T-helper 17 cell (primary cell): ENCODE measurements at places on chromosomes 2 and 18.

DNA sequence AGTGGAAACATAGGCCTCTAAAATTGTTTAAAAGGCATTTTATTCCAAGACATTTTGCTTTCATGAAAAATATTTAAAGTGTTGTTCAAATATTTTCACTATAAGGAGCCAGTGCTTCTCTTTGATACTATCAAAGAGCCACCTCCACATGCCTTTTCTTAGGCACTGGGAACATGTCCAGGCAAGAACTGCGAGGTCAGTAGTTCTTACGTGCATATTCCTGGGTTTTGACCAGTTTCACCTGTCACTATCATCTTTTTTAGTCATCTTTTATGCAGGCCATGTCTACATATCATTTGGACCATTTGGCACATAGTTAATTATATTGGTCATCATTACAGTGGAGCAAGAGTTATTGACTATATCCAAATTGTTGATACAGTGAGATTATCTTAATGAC is 195.3 kb downstream of the CCDC85A start:
- no peak for DNase-seq

- DNase-seq: peak; percentile 76
Measured at GRCh38 chr2:85602476-85603234, at the start of gene TMEM150A. TSS of gene TMEM150A (minus strand) at chr2:85602698. CDS start at chr2:85601948, 750 bp downstream.

GRCh38 chr2:112633708-112634107 is 12.0 kb upstream of the SLC20A1 start:
- no peak for DNase-seq

DNA sequence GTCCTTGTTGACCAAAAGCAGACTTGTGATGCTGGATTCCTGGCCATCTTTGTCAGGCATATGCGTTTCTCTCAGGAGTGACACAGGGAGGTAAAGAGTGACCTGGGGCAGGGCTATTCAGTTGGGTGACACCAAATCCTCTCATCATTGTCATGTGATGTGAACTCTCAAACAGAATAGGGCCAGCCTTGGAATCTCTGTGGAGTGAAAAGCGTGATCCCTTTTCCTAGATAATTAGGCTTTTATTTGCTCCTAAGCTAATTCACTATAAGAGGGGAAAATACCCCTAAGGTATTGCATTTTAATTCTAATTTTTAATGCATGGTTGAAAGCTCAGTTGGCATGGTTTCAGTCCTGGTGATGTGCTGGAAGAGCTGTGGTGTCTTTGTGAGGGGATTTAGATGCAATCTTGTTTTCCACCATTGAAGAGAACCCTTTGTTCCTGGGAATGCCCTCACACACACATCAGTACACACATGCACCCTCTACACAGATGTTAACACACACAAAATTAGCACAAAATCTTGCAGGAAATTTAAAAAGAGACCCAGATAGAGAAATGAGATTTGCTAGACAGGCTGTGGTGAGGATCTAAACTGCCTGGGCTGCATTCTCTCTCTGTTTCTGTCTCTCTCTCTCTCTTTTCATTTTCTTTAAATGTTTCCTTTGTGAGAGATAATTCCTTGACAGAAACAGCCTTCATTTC is 349.9 kb downstream of the TSN start:
- DNase-seq: no peak

DNA sequence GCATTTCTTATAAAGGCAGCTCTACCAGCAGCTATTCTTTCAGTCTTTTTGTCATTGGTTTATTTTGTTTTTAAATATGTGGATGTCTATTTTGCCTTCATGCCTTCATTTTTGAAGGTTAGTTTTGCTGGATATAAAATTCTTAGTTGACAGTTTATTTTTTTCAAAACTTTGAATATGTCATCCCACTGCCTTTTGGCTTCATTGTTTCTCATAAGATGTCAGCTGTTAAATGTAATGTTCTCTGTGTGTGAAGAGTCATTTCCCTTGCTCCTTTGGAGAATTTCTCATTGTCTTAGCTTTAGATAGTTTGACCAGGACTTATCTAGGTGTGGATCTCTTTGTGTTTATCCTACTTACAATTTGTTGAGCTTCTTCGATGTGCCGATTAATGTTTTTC is 213.5 kb downstream of the KIAA1328 start:
- DNase-seq: no peak

DNA sequence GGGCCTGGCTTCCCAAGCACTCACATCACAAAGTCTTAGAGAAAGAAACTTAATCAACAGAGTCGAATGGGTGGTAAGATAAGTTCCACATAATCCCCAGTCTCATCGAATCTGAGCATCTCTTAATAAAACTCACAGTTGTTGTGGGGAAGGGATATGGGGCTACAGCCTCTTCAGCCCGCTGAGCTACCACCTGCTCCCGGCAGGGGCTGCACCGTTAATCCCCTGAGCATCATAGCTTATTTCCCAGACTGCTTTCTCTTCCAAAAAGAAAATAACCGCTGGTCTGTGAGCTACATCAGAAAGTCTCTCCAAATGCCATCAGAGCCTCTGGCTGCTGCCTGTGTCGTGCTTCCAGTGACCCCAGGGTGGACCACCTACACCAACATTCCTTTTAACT is 139.4 kb upstream of the CELF4 start:
- no peak for DNase-seq

- DNase-seq: no peak
Measured at GRCh38 chr2:170292415-170292814, 114.5 kb downstream of the MYO3B start.

DNA sequence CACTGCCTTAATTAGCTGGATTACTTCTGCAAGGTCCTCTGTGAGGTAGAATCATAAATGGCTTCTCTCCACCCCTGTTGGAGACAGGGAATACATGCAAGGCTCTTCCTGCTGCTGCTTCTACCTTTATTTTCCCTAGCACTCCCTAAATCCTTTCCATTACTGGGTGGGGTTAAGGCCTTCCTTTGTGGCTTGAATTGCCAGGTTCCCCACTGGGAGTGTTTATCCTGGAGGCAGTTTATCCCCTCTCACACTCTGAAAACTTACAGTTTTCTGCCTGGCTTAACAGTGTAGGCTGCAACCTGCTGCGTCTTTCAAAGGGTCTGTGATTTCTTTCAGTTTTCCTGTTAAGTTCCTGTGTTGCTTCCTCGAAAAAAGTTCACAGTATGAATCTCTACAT is 1062.3 kb upstream of the CRIM1 start:
- DNase-seq: no peak

- DNase-seq: no peak
Measured at GRCh38 chr2:24909555-24910177, 10.4 kb downstream of the ADCY3 start.

DNA sequence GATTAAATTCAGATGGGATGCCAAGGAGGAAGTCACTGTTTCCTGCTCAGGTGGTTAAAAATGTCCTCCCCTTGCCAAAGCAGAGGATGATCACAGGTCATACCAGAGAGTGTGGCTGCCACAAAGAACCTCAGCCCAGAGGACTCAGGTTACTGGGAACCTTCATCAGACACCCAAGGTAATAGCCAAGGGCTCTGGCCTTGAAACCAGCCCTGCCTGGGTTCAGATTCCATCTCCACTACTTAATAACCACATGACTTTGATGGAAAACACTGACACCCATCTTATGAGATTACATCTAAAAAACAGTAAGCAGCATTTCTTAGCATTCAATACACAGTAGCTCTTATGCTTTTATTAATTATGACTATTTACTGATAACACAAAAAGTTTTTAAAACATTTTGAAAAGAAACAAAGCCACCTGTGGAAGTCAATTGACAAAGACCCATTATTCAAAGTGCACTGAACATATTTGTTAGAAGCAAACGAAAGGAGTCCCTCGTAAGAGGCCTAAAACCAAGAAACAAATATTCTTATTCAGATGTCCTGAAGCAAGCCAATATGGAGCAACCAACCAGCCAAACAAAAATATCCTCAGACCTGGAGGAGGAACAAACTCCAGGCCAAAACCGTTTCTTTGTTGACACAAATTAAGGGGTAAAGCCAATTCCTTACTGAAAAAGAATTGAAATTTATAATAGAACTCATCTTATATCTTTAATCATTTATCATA is 241.5 kb downstream of the RNF152 start:
- no peak for DNase-seq

- no peak for DNase-seq
Measured at GRCh38 chr18:2180586-2180985, 390.7 kb downstream of the METTL4 start.

GRCh38 chr2:178263159-178263860 is 69.0 kb downstream of the OSBPL6 start:
- no peak for DNase-seq

- DNase-seq: no peak
Measured at GRCh38 chr2:226002438-226002837, 602.9 kb downstream of the NYAP2 start.

GRCh38 chr2:207341804-207342203 is 176.1 kb upstream of the KLF7 start:
- DNase-seq: no peak

DNA sequence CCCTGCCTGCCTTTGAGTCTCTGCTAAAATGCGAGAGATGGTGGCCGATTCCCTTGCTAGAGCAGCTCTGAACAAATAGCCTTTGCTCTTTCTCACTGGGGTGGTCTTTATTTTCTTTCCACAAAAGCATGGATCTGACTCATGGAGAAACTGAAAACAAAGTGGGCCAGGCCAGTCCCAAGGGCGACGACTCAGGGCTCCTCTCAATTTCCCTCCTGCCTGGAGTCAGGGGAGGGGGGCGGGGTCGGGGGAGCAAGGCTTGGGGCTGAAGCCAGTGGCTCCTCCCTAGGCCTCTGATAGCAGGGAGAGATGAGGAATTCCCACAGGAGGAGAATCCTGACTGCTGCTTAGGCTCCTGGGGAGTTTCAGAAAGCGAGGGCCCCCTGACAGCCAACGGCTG is 17.1 kb upstream of the IL1R2 start:
- DNase-seq: no peak

- no peak for DNase-seq
Measured at GRCh38 chr2:126775300-126775985, 119.5 kb downstream of the GYPC start.

GRCh38 chr2:199019898-199020507 is 437.7 kb downstream of the SATB2 start:
- DNase-seq: no peak

- DNase-seq: no peak
Measured at GRCh38 chr18:10713409-10713808, 187.6 kb downstream of the NAPG start.

DNA sequence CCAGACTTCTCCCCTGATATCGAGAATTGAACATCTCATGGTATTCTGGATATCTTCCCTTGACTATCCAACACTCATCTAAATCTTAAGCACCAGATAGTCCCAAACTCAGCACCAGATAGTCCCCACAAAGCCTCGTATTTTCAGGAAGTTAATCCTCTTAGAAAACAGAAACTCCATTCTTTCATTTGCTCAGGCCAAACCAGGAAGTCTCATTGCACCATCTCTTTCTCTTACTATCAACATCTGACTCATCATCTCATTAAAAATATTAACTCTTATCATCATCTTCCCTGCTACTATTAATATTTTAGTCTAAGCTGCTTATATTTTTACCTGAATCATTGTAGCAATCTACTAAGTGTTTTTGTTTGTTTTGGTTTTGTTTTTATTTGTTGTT is 286.4 kb downstream of the GALNT13 start:
- no peak for DNase-seq

- DNase-seq: no peak
Measured at GRCh38 chr2:8223695-8224346, 458.0 kb upstream of the ID2 start.

DNA sequence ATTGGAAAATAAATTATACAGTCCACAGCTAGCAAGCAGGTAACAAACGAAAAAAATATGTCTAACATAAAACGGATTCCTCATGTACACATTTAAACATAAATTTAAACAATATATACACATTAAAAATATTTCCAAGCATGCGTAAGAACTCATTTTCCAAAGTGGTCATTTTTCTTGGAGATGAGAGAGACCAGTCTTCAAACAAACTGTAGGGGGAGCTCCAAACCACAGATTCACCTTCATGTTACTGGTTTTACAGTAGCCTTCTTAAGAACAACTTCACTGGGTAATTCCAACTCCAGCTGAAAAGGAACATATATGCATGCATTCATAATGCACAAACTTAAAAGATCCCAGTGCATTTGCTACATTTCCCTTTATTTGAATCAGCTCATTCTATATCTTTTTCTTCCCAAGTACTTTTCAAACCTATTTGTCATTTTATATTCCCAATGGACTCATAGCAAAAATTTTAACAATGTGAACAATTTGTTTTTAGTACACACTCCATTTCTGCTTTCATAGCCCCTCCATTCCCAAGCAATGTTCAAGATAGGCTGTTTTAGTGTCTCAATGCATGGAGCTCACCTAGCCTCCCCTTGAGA is 4.7 kb upstream of the STAMBP start:
- DNase-seq: no peak

- DNase-seq: no peak
Measured at GRCh38 chr2:212638694-212639093, 100.1 kb upstream of the ERBB4 start.

GRCh38 chr2:175017618-175018414 is 12.6 kb upstream of the CHN1 start:
- no peak for DNase-seq

DNA sequence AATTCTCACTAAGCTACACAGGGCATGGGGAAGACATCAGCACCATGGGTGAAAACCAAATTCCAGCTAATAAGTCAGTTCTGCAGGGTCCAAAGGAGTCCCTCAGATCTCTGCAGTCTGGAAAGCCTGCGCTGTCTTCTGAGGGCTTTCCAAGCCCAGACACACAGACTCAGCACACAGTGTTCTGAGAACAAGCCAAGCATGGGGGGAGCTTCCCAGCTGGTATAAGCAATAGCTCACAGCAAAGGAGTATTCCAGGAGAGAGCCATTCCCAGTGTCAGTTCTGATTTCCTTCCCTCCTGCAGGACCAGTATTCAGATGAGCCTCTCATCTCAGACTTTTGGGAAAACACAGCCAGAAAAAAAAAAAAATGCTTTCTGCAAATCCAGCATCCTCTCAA is 370.8 kb downstream of the TNS1 start:
- no peak for DNase-seq

DNA sequence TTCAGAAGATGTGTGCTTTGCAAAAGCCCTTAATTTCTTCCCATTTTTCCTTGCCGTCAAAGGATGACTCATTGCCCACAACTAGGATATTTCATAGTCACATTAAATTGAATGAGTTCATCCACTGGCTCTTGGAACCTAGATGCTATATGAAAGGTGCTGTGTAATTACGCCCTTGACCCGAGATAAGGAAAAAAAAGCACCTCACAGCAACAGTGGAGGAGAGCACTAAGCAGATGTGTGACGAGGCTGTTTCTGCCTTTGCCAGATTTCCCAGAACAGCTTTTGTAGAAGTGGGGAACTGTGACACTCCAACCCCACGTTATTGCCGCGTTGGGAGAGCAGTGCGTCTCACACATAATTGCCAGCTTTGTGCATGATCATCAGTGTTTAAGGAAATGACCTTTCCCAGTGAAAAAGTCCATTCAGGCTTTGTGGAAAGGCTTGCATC is 33.3 kb upstream of the TMEM87B start:
- no peak for DNase-seq

GRCh38 chr2:149167001-149167780 is 128.7 kb downstream of the LYPD6B start:
- DNase-seq: no peak

DNA sequence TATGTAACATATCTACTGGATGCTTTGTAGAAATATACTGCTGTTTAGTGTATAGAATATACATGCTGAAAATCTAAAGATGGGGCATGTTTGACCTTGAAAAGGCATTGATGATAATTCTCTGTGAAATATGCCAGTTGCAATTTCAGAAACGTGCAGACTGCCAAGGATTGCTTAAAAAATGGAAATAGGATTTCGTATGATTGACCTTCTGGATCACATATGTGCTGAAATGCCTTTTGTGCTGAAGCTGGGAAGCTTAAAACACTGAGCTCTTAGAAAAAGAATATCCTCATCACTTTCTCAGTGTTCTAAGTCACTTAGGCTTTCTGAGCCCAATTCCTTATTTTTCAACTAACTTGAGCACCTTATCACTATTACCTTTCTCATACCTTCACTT is 14.3 kb downstream of the NYAP2 start:
- no peak for DNase-seq
